Stimulated activated CD8-positive, alpha-beta memory T cell treated with anti-CD3 and anti-CD28 coated beads, Interleukin-7, amount 100 ng/mL, for 1 hour (primary cell): ENCODE measurements at places on chromosomes 4 and X.

- DNase-seq, result no peak
Measured at GRCh38 chrX:71514367-71515037, 18.4 kb upstream of the OGT start.

DNA sequence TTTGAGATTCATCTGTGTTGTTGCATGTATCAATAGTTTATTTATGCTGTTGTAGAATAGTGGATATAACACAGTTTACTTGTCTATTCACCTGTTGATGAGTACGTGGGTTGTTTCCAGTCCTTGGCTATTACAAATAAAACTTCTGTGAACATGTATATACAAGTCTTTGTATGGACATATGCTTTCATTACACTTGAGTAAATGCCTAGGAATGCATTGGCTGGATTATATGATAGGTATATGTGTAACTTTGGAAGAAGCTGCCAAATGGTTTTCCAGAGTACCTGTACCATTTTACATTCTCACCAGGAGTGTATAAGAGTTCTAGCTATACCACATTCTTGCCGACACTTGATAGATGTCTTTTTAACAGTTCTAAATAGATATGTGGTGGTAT is 16.5 kb downstream of the ART3 start:
- no peak for DNase-seq

DNA sequence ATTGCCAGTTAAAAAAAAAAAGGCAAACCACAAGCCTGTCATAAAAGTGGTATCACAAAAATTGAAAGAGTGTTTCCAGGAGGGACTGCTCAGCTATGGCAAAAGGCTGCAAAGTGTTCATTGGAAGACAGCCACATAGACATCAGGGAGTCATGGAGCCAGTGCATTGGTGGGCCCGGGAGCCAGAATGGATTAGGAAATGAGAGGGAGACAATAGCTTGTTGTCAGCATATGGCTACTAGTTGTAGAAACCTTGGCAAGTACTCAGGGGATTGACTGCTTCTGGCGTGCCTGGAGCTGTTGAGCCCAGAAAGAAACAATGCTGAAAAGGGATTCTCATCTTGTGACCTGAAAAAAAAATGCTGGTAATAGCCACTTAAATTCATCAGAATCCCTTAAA is 5.0 kb downstream of the GAR1 start:
- DNase-seq, result no peak

DNA sequence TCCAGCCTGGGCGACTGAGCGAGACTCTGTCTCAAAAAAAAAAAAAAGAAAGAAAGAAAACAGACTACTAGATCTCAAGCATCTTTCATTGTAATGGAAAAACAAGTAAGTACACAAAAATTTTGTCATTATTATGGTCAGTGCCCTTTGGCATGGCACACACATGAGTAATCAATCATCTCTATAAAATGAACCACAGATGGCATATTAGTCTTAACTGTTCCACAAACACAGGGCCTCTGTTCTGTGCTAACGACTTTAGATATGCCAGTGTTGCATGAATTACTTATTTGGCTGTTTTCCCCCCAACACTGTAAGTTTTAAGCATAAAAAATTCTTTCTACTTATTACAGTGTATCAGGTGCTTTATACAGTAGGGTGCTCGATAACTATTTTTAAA is 90.4 kb downstream of the COX7B2 start:
- DNase-seq, result no peak

GRCh38 chr4:142230991-142231390 is 594.6 kb downstream of the IL15 start:
- no peak for DNase-seq

DNA sequence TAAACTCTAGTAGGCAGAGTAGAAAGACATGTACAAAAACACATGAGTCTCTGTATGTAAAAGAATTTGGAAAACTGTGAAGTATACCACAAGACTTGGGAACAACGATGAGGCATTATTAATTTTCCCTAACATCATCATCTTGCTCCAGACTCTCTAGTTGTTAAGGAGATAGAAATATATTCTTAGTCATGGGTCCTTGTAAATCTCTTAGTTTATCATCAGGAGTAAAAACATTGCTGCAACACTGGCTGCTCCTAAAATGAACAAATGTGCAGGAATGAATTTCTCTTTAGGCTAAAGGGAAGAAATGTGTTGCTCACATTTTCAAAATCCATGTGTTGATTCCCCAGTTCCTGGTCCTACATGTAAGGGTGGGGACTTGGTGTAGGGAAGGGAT is 384.6 kb downstream of the STIM2 start:
- no peak for DNase-seq
